ENCODE measurements at places on chromosomes 3 and 15.
A peak's percentile ranks its signal among the peaks of the same experiment; 100 is the strongest.

GRCh38 chr3:48681541-48681880 lies 4.2 kb downstream of the NCKIPSD start:
- DNase-seq = no peak

DNA sequence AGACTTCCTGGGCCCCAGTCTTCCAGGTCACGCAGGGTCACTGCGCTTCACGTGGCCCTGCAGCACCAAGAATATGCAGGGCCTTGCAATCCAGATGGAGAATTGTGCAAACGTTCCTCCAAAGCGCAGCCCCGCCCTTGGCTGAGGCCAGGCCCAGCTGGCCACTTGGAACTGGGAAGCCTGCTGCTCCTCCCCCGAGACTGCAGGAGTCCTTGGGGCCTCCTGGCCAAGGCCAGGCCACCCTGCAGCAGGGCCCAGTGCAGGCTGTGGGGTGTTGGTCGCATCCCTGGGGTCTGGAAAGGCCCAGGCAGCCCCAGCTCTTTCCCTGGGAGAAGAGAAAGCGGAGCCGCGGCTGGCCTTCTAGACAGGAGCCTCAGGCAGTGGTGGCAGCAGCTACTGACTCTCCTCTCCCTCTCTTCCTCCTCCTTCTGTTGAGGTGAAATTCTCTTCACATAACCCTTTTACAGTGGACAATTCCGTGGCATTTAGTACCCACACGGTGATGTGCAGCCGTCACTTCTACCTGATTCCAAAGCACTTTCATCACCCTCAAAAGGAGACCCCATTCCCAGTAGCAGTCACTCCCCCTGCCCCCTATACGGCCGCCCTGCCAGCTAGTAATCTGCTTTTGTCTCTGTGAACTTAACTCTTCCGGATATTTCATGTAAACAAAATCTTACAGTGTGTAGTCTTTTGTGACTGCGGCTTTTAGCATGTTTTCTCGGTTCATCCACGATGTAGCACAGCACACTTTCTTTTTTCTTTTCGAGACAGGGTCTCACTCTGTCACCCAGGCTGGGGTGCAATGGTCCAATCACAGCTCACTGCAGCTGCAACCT lies 103.9 kb downstream of the TMEM266 start:
- no peak for DNase-seq

GRCh38 chr3:195164573-195165264 lies 106.2 kb downstream of the XXYLT1 start:
- DNase-seq = no peak

DNA sequence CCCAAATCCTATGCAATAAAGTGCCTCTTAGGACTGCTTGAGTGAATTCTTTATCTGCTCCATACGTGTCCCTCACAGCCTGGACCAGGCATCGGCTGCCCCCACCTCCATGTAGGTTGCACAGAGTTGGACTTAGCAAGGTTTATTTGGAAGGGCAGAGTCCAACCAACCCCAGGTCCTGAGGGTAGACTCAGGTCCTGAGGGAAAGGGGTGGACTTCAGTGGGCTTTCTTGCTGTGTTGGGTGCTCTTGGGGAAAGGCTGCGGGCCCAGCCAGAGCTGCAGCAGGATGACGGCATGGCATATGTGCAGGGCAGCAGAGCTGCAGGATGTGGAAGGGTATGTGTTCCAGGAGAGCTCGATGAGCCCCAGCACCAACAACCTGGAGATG lies 6.5 kb downstream of the ALG3 start:
- no peak for DNase-seq

DNA sequence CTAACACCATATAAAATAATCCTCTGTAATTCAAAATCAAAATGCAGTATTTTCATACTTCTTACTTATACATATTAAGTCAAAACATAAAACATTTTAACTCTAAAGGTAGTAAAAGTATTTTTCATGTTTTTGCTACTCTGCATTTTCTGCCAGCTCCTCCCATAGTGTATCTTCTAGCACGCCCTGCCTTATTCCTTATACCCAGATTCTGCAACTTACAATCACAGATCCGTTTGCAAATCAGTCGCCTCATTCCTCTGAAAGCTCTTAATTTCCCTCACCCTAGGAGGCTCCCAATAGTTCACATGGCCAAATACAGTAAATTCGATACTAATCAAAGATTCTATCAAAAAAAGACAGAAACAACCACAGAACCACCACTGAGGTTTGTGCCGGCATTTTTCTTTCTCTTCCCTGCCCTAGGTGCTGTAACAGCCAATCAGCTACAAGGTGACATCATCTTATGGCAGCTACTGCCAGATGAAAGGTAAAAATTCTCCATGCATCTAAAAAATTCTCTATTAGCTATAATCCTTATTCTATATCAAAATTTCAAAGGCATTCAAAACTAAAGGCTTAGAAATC lies 72.9 kb downstream of the CLASP2 start:
- peak; percentile 8 for DNase-seq

DNA sequence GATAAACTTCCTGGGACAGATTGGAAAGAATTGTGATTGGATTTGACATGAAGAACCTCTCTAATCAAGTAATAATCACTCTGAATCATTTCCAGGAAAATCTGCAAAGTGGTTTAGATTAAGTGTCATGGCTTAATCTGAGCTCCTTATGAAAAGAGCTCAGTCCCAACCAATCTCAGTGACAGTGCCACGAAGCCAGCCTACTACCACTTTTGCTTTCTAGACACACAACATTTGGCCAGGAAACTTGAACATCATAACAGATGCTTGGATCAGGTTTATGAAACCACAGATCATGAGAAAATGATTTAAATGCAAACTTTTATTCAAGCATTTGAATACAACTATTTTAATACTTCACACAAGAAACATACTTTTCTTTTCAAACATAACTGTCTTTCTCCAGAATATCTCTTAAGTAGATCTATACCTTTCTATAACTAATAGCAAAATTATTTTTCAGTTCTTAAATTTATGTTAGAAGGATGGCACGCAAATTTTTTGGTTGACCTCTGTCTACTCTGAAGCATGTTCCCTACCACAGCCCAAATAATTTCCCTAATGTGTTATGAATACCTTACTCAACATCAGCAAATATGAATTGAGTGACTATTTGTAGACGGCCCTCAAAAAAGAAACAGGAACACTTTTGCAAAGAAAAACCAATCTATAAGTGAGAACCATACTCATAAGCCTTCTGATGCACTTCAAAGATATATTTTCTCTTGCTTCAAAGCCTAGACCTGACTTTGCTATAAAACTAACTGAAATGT lies 495.0 kb upstream of the ZNF385D start:
- DNase-seq = no peak

DNA sequence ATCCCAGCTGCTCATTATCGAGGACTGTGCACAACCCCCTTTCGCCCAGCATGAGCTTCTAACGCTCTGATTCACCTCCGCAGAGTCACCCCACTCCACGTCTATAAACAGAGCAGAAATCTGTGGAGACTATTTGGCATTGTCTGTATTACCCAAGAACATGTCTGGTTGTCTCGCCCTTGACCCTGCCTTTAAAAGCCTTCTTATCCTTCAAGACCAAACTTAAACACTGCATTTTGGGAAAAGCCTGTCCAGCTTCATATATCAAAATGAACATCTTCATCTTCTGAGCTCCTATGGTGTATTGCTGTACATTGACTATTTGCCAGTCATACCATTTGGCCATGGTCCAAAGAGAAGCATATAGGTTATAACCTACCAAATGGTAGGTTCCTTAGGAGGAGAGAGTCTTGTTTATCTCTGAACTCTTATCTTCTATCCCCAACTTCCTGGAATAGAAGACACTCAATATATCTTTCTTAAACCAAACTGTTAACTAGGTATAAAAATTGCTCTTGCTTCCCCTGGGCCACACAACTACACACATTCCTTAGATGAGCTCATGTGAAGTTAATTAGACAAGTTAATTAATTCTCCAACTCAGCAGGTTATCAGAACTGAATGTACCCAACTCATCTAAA lies 90.1 kb downstream of the FBN1 start:
- DNase-seq = no peak

Data from RWPE1 (cell line).